ENCODE measurements at places on chromosomes 3 and 15.

DNA sequence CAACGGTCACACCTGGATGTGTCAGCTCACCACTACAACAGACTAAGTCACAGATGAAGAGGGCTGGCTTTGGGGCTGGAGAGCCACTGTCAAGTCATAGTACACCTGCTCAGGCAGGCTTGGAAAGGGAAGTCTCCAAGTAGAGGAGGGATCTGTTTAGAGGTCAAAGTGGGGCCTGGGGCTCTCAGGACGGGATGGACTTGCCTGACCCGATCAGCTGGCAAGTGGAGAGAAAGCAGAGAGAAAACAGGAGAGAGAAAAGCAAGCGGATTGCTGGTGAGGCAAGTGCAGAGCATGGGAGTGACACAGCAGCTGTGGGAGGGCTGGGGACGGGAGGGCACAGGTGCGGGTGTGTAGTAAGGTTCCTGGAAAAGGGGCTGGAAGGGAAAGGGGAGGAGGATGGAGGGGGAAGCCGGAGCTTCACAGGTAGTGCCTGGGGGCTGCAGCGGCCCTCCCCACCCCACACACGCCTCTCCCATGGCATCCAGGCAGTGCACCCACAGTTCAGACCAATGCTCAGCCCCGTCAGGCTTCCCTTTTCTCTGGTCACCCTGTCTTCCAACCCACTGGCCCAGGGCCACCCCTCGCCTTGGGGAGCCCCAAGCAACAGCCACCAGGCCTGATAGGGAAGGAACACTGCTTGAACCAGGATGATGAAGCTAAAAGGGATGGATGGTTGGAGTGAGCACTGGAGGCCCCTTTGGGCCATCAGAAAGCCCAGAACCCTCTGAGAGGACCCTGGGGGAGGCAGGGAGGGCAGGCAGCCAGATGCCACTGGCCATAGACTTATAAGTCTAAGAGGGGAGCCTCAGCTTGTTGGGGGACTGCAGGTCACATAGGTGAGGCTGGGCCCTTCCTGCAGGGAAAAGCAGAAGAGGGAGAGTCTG, 8.5 kb downstream of the RPS17 start:
- no peak for DNase-seq

GRCh38 chr3:194967151-194968117, 281.8 kb downstream of the FAM43A start:
- DNase-seq = no peak

GRCh38 chr15:58164926-58165325, 26.7 kb downstream of the AQP9 start:
- DNase-seq = no peak

GRCh38 chr3:37074178-37074577, 80.9 kb downstream of the MLH1 start:
- DNase-seq = no peak

DNA sequence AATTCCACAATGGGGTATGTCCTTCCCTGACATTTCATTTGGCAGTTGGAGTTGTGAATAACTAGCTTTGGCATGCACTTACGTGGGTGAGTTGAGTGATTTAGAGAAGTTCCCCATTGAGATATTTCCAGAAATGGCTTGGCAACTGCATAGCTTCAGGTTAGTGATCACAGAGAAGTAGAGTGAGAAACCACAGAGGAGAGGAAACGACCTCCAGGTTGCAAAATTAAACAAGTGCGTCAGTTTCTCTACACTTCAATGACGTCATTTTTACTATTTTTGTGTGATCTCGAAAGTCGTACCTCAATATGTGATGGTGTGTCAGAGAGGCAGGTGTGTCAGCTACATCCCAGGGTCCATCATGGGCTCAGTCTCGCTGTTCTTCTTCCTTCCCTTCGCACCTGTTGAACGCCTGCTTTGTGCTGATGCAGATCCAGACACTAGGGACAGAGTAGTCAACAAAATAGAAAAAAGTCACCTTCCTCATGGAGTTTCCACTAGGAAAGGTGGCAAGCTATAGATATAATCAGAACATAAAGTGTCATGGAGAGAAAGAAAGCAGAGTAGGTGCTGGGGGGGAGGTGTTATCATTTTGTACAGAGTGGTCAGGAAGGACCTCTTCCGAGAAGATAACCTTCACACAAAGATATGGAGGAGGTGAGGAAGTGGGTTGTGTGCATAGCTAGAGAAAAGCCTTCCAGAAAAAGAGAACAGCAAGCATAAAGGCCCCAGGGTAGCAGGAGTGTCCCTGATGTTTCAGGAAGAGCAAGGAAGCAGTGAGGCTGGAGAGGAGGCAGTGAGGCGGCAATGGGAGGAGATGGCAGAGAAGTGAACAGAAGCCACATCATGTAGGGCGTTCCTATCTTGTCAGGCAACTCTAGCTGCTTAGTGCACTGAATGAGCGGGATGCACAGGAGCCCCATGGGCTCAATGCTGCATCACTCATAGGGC, 75.6 kb downstream of the MCTP2 start:
- peak; percentile 54 for DNase-seq

DNA sequence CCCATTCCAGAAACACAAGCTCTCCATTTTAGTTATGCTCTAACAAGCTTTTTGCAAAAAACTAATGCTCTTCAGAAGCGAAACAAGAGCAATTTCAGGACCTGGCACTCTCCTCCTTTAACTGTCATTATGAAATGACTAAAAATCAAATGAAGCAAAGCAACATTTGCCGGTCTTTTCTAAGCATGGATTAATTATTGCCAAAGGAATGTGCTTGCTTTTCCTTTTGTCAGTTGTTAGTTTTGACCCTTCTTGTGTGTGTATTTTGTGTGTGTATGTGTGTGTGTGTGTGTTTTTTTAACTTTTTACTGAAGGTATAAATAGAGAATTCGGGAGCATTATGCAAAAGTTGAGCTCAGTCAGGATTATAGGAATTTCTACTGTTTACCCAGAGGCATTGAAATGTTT, 509.1 kb downstream of the TUSC7 start:
- no peak for DNase-seq

DNA sequence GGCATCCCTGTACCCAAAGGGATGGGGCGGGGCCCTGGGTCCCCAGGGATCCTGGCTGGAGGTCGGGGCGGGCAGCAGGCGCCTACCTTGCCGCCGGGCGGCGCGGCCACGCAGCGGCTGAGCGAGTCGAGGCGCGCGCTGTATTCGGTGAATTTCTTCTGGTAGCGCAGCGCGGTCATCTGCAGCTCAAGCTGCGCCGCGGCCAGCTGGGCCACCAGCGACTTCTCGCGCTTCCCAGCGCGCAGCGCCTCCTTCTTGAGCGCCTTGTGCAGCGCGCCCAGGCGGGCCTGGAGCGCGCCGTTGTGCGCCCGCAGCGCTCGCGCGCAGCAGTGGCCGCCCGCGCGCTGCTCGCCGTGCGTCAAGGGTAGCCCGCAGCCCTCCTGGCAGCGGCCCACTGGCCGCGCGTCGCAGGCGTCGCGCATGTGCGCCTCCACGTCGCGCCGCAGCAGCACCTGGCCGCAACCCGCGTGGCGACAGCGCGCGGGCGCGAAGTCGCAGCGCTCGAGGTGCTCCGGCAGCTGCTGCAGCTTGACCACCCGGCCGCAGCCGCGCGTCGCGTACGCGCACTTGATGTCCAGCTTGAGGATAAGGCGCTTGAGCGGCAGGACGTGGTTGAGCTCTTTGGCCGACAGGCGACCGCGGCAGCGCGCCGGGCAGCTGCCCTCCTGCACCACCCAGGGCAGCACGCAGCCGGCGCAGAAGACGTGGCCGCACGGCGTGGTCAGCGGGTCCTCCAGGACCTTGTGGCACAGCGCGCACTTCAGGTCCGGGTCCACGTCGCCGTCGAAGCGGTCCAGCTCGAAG, 522 bp downstream of the PDZRN3 start:
- DNase-seq = no peak

- no peak for DNase-seq
Measured at GRCh38 chr3:115549071-115549470, 74.2 kb upstream of the GAP43 start.

GRCh38 chr3:135491491-135492205, 473.9 kb upstream of the PPP2R3A start:
- no peak for DNase-seq

DNA sequence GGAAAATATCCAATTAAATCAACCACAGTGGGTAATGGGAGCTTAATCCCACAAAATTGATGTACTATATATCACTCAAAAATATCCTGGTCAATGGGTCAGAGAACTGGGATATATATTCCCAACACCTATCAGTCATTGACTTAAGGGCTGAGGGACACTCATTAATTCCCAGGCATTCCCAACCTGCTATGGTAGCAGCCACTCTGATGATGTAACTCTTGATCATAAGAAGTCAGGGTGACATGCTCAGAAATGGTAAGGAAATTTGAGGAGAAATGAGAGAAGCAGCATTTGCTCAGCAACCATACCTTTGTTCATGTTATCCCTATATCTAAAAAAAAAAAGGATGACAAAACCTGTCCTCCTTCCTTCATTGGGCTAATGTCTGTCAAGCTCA, 3.1 kb upstream of the PLOD2 start:
- DNase-seq = no peak

GRCh38 chr15:73985101-73985873, 6.8 kb downstream of the STOML1 start:
- DNase-seq = no peak

GRCh38 chr15:47212222-47213010, 504.9 kb upstream of the SEMA6D start:
- no peak for DNase-seq

GRCh38 chr15:31111091-31111647, 9.6 kb upstream of the TRPM1 start:
- no peak for DNase-seq

GRCh38 chr15:76032046-76032445, 19.8 kb upstream of the NRG4 start:
- no peak for DNase-seq

- no peak for DNase-seq
Measured at GRCh38 chr15:52080031-52080430, 32.5 kb downstream of the BCL2L10 start.

- no peak for DNase-seq
Measured at GRCh38 chr15:67025719-67026609, 39.4 kb upstream of the SMAD3 start.

GRCh38 chr15:39776068-39776467, 6.6 kb downstream of the FSIP1 start:
- DNase-seq = no peak

GRCh38 chr3:67357610-67358458, 296.6 kb downstream of the SUCLG2 start:
- DNase-seq = no peak

GRCh38 chr3:60101621-60102020, 1051.8 kb upstream of the CFAP20DC start:
- DNase-seq = no peak

GRCh38 chr3:12427551-12427950, 56.7 kb upstream of the TSEN2 start:
- DNase-seq = no peak

All from CD4-positive, alpha-beta T cell treated with Interleukin-10 for 1 hour (primary cell).